Progenitor cell of endocrine pancreas (in vitro differentiated cells): ENCODE measurements at places on chromosomes 6 and 20.

DNA sequence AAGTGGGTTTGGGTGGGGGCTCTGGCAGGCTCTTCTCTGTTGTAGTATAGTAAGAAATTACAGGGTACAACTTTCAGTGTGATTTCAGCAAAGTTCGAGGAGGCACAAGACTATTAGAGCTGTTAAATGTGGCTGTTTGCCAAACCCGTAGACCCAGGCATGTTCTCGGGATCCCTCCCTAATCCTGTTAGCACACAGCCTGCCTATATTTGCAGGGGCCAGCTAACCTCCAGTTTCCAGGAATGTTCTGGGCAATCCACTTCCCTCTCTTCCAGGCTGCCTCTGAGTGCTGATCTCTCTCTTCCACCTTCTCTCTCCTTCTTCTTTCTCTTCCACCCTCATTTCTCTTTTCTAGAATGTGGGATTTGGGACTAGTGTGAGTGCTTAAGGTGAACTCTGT lies 34.8 kb upstream of the ZFP64 start:
- no peak for DNase-seq

- no peak for DNase-seq
Measured at GRCh38 chr6:1020837-1021236, 291.1 kb upstream of the FOXQ1 start.

DNA sequence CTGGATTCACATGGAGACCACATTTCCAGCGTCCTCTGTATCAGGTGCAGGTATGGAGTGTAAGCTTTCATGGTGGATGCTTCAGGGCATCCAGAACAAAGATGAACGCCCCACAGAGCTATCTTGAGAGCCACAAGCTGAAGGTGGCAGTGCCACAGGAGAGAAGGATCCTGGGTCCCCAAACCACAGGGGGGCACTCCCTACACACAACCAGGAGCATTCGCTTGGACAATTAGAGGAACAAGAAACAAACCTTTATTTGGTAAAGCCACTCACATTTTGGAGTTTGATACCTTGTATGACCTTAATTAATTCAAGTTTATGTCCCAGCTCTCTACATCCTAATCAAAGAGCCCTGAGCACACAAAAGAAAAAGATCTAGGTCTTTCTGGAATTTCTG lies 406.3 kb downstream of the PREX1 start:
- no peak for DNase-seq

GRCh38 chr6:168826726-168827585 lies 386.0 kb downstream of the SMOC2 start:
- no peak for DNase-seq

DNA sequence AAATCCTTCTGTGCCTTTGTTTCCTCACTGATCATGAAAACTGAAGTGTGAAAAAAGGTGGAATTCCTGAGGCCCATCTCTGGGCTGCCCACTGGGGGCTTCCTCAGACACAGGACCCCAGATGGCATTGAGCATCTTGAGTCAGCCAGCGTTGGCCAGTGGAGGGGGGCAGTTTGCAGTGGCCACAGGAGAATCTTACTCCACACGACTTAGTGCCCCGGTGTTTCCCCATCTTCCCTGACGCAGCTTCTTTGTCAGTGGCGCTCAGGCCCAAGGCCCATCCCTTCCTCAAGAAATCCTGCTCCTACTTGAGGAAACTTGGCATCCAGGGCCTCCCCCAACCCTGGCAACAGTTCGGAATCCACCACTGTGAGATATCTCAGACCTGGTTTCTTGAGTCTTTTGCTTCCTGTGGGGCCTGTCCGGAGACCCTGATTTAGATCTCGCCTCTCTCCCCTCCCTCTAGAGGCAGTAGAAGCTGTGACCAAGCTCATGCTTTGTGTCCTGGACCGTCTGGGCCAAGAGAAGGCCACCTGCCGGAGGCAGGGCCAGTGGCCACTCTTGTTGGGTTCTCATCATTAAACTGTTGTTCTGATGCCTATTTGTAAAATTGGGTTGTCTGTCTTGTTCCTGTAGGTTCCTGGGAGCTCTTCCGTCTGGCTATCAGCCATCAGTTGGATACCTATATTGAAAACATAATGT lies 20.2 kb upstream of the DLGAP4 start:
- DNase-seq: no peak

- peak; percentile 57 for DNase-seq
Measured at GRCh38 chr6:167825332-167826229, 1.1 kb upstream of the AFDN start.

DNA sequence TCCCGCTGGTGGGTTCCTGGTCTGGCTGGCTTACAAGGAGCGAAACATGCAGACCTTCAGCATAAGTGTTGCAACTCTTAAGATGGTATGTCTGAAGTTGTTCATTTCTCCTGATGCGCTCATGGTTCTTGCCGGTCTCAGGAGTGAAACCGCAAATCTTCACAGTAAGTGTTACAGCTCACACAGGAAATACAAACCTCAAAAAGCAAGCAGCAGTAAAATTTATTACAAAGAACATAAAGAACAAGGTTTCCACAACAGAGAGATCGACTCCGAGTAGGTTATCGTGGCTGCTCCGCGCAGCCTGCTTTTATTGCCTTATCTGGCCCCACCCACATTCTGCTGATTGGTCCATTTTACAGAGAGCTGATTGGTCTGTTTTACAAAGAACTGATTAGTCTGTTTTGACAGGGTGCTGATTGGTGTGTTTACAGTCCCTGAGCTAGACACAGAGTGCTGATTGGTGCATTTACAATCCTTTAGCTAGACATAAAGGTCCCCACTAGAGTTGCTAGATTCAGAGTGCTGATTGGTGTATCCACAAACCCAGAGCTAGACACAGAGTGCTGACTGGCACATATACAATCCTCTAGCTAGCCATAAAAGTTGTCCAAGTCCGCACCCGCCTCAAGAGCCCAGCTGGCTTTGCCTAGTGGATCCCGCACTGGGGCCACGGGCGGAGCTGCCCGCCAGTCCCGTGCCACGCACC lies 39.2 kb downstream of the TRIM27 start:
- no peak for DNase-seq

GRCh38 chr6:122405417-122405816 lies 6.0 kb downstream of the HSF2 start:
- DNase-seq: no peak

- DNase-seq: no peak
Measured at GRCh38 chr20:17427638-17428037, 103.5 kb downstream of the BFSP1 start.

DNA sequence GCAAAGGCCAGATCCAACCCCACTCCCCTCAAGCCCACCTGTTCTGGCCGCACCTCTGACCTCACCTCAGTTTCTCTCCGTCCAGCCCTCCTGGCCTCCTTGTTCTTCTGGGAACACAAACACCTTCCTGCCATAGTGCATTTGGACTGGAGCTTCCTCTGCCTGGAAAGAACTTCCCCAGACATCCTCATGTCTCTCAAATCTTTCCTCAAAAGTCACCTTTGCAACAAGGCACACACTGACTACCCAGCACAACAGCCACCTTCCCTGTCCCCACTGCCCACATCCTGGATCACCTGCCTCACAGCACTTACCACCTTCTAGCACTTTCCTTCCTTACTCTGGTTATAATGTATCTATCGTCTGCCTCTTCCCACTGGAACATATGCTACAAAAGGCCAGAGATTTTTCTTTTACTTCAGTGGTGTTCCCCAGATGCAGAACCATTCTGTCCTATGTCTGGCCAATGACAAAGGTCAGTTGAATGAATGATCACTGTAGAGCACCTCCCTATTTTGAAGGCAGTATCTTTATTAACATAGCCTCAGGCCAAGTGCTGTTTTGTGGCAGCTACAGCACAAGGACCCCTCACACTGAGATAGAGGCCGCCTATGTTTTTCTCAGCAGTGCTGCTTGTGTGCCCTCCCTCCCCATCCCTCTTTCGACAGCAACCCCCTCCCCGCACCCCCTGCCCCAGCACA lies 4.1 kb downstream of the HLA-B start:
- DNase-seq: no peak

GRCh38 chr6:96975852-96976251 lies 51.3 kb downstream of the KLHL32 start:
- DNase-seq: no peak

- no peak for DNase-seq
Measured at GRCh38 chr20:31862506-31862905, 7.8 kb downstream of the DUSP15 start.

DNA sequence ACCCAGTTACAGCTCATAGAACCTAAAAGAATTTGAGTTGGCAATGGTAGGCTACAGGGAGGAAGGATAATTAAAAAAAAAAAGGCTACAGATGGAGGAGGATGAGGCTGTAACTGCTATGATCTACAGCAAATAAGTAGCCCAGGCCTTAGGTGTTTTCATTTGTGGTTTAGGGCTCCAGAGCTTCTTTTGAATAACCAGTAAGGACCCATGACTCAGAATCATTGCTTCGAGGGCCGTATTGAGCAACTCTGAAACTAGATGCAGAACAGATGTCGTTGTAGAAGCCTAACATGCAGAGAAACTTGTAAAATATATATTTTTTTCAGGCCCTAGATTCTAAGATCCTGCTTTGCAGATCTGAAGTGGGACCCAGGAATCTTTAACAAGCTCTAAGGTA lies 19.0 kb upstream of the ASIP start:
- no peak for DNase-seq

GRCh38 chr6:148701375-148701774 lies 45.5 kb upstream of the UST start:
- DNase-seq: no peak

DNA sequence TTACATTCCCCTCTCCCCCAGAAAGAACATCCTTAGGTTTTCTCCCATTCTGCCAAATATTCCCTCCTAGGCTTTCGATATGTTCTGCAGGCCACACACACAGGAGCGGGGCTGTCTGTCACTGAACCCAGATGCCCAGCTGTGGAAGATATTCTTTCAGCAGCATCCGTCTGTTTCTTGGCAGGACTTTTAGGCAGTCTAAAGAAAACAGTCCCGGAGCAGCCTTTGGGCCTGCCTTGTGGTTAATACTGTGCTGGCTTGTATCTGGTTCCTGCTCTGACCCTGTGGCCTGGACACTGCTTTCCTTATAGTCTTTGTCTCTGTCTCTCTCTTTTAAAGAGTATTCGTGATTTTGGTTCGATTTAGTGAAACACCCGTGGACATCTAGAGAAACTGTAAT lies 94.6 kb upstream of the SUPT3H start:
- no peak for DNase-seq
